ENCODE measurements at places on chromosomes 4 and X.

DNA sequence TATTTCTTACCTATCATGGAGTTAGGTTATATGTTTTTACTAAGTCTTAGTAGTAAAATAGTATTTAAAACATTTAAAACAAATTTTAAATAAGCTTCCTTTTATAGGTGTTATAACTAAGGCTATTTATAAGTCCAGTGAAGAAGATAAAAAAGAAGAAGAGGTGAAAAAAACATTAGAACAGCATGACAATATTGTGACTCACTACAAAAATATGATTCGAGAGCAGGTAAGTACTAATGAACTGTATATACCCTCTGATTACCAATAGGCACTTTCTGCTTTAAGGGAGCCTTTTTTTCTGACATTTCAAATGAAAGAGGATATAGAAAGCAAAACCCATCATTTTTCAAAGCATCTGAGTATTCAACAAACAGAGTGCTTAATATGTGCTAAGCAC, 76.6 kb downstream of the USO1 start:
- peak; percentile 35 for DNase-seq

- DNase-seq: no peak
Observed at GRCh38 chrX:11764602-11765067, 6.6 kb downstream of the MSL3 start.

GRCh38 chr4:15042529-15043167, 40.4 kb downstream of the CPEB2 start:
- no peak for DNase-seq

DNA sequence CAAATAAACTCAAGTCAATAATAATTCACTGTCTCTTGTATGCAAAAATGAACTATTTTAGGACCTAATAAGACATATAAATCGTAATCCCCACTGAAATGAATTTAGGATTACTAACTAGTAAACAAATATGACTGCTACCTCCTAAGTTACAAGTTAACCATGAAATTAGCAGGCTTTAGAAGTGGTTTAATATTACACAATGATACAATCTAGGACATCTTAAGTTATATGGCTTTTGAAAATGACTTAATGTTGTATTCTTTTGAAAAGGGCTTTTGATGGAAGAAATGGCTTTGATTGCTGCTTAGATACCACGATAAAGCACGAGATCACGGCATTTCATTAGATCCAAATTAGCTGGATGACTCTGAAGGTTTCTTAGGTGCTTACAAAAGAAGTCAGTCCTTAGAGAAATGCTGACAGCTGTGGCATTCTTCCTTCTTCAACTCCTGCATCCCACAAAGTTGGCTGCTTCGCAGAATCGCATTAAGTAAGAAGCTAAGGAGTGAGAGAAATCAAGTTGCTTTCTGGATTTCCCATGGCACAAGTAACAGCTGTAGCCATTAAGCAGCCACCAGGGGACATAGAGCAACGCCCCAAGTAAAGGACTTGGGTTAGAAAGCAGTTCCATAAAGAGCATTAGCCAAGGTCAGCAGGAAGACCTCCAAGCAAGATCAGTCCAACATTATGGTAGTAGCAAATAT, 6.9 kb downstream of the SLC10A7 start:
- no peak for DNase-seq
